ENCODE measurements at places on chromosomes 12 and 14.

- no peak for DNase-seq
These were observed 138.0 kb downstream of the ANO6 start for GRCh38 chr12:45353944-45354343.

GRCh38 chr14:89881839-89882238 lies 72.7 kb downstream of the EFCAB11 start:
- no peak for DNase-seq

- DNase-seq = no peak
These were observed 28.8 kb downstream of the RAD52 start for GRCh38 chr12:920676-921075.

DNA sequence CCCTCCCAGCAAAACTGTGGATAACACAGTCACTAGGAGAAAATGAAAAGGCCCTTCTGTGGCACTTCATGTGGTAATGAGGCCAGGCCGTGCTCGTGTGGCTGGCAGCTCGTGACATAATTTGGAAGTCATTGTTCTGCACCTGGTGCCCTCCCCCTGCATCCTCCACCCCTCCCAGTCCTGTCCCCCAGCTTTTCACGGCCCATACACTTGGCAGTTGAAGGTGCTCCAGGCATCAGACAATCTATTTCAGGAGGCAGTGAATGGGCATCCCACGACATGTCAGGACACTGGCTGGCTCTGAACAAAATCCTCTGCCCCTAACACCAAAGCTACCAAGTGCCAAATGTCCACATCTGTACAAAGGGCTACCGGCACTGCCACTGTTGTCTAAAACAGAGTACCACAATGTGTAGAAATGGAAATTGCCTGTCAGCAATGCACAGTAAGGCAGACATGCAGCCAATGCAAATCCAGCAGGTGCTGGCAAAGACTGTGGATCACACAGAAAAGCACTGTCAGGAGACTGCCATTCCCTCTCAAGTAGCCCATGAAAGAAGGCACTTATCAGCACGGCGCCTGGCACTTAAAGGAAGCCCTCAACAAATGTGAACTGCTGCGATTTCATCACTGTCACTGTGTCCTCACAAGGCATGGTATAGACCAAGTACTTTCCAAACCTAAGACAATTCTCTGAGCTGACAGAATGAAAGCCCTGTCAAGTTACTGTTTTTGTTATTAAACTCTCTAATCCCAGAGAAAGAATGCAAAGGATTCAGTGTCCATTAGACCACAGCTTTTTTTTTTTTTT lies 39.1 kb downstream of the CORO1C start:
- DNase-seq = peak; percentile 62

GRCh38 chr14:22478247-22478646 lies 110.8 kb downstream of the DAD1 start:
- DNase-seq = peak; percentile 23

DNA sequence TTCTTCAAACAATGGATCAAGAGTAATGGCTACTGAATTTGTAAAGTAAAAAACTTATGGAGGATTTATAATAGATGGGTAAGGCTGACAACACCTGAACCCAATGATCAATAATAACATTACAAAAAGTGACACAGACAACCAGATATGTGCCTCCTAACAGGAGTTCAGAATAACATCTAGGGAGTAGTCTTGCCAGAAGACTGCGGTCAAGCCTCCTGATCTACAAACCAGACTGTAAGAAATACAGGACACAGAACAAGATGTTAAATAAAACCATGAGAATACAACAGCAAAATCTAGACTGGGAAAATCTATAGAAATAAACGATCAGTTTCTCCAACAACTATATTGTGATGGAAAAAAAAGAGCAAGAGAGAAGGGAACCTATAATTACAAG lies 262.6 kb upstream of the TMTC1 start:
- no peak for DNase-seq

DNA sequence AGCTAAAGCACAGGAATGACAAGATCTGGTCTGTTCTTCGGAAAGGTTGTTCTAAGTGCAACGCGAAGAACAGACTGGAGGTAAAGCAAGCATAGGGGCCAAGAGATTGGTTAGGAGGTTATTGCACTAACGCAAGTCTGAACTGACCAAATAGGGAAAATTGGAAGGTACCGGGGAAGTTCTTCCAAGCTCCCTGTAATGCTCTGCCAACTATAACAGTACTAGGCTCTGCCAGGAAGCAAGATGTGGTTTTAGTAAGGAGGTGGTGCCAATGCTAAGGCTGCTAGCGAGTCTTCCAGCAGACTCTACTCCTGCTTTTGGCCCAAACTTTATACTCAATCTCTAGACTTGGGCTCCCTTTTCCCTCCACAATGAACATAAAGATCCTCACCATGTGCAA lies 138.6 kb downstream of the PAWR start:
- DNase-seq = no peak

DNA sequence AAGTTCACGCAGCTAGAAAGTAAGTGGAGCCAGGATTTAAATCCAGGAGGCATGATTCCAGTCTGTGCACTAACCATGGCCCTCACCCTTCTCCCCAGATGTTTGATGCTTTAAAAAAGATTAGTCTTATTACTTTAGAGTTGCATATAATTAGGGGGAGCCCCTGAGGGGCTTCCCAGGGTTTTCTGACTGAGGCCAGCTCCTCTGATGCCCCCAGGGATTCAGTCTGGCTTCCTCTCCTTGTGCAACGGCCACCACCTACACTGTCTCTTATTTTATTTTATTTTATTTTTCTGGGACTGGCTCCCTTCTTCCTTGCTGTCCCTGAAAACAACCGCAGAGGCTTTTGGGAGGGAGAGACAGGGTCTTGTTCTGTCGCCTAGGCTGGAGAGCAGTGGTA lies 22.6 kb downstream of the CLSTN3 start:
- no peak for DNase-seq

- DNase-seq = no peak
These were observed 252.4 kb downstream of the KCNC2 start for GRCh38 chr12:74957231-74957630.

GRCh38 chr12:79250186-79250585 lies 385.6 kb downstream of the SYT1 start:
- no peak for DNase-seq

GRCh38 chr14:104210817-104211195 lies 72.4 kb downstream of the KIF26A start:
- no peak for DNase-seq

GRCh38 chr14:52919971-52920370 lies 30.9 kb downstream of the FERMT2 start:
- no peak for DNase-seq

- no peak for DNase-seq
These were observed 12.9 kb downstream of the PRKCH start for GRCh38 chr14:61334197-61334701.

GRCh38 chr12:71567537-71567936 lies 96.1 kb downstream of the ZFC3H1 start:
- DNase-seq = no peak

Measured in NCI-H524 (cell line).